ENCODE measurements at places on chromosomes 1 and 21.
A peak's percentile ranks its signal among the peaks of the same experiment; 100 is the strongest.

GRCh38 chr1:14300991-14301703 is 297.3 kb upstream of the KAZN start:
- DNase-seq: no peak

GRCh38 chr1:205258719-205259118 is 31.0 kb downstream of the TMCC2 start:
- peak; percentile 56 for DNase-seq

DNA sequence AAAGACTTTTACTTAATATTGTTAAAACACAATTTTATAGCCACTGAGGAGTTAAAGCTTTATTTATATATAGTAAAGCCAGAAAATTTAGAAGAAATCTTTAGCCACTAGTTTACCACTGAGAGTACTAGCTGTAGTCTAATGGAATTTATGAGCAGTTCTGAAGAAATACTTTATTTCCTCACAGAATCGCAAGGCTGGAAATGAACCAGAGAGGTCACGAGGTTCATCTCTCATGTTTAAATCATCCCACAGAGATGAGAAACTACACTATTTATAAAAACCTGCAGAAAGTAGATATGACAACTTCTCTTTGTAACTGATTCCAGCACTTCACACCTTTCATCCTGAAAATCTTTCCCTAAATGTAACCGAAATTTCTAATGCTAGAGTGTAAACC is 26.0 kb downstream of the ADGRL4 start:
- no peak for DNase-seq

DNA sequence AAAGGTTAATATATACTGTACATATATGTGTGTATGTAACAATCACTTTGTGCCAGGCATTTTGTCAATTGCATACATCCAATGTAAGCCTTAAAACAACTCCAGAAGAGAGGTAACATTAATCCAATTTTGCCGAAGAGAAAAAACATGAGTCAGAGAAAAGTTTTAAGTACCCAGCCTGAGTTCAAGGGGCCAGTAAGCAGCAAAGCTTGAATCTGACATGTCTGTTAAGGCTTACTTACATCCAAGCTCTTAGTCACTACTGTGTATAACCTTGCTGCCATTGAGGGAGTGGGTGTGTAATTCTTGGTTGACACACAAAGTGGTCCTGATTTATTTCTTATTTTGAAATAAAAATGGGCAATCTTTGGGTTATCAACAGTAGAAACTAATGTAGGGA is 360.4 kb upstream of the LYPLAL1 start:
- DNase-seq: peak; percentile 15

DNA sequence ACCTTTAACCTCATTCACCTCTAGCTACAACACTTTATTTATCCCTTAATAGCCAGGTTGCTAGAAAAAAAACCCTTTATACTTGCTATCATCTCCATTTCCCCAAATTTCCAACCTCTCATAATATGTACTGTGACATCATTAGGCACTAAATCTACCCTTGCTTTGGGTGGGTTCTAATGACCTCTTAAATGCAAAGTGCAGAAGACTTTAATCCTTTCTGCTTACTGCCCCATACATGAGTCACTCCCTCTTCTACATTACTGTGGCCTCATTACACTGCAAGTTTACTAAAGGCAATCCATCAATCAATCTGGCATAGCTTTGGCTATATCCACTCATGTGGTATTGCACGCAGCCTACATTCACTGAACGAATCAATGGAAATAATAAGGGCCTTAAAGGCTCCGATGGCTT is 353.3 kb downstream of the SMYD3 start:
- DNase-seq: no peak

- peak; percentile 71 for DNase-seq
These were observed 38.0 kb downstream of the ERG start for GRCh38 chr21:38460171-38460742.

- DNase-seq: peak; percentile 45
These were observed 84.8 kb downstream of the DMRTB1 start for GRCh38 chr1:53543778-53544695.

- DNase-seq: peak; percentile 88
These were observed 47.0 kb downstream of the CYP2J2 start for GRCh38 chr1:59879574-59879973.

- DNase-seq: no peak
These were observed 14.5 kb upstream of the CCDC185 start for GRCh38 chr1:223378754-223379153.

DNA sequence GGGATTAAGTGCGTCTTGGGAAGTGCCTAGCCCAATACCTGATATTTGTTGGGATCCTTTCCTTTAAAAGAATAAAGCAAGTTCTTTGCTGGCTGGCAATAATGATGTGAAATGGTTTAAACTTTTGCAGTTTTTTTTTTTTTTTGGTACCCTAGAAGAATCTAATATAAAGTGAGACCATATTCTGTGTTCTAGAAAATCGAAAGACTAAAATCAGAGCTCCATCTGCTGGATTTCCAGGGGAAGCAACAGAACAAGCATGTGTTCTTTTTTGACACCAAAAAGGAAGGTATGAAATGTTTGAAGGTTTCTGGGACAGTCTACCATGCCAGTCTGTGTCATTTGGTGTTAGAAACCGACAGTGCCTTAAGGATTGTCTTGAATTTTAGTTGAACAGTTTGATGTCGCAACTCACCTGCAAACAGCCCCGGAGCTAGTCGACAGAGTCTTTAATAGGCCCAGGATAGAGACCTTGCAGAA is 6.4 kb downstream of the UTP11 start:
- peak; percentile 67 for DNase-seq

GRCh38 chr21:32463889-32464300 is 51.4 kb downstream of the EVA1C start:
- DNase-seq: peak; percentile 82

GRCh38 chr1:95323123-95323522 is 89.1 kb downstream of the RWDD3 start:
- no peak for DNase-seq

GRCh38 chr1:110160538-110161100 is 10.3 kb downstream of the SLC6A17 start:
- no peak for DNase-seq

GRCh38 chr1:46522184-46522968 is 29.1 kb downstream of the KNCN start:
- peak; percentile 40 for DNase-seq

GRCh38 chr1:78132948-78133322 is 87.2 kb downstream of the GIPC2 start:
- no peak for DNase-seq

- no peak for DNase-seq
These were observed 51.2 kb upstream of the SEC16B start for GRCh38 chr1:178020968-178021640.

DNA sequence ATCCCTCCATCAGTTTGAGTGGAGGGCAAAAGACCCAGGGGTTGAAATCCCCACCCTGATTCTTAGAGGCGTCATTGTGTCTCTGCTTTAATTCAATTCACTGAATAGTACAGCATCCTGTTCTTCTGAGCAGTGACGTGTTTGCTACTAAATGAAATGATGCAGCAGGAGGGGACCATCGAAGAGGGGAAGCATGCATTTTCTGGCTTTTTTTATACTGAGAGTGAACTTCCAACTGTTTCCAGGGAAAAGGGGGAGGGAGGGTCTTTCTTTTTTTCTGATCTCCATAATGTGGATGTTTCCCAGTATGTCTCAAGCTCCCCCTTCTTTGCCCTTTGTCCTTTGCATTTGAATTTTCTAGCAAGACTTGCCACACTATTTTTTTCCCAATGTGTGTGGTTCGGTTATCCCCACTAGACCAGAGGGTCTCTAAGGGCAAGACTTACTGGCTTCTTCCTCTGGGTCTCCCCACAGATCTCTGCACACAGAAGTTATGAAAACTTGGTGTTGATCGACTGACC is 2.7 kb downstream of the INTS3 start:
- no peak for DNase-seq

DNA sequence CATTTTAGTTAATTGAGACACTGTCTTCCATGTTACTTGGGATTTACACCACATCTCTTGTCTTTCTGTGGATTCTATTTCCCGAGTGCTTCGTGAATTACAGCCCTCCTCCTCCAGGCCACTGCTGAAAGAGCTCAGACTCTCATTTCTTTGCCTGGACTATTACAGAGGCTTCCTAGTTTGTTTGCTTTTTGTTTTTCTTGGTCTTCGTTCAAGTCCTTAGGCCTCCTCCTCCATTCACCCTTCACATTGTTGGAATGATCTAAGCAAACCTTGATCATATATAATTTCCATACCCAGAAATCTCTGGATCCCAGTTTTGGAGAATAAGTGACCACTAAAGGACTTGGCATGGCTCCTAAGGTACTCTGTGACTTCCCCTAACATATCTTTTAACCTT is 94.1 kb downstream of the CNIH3 start:
- no peak for DNase-seq

GRCh38 chr1:219833214-219833815 is 95.0 kb downstream of the SLC30A10 start:
- DNase-seq: no peak

DNA sequence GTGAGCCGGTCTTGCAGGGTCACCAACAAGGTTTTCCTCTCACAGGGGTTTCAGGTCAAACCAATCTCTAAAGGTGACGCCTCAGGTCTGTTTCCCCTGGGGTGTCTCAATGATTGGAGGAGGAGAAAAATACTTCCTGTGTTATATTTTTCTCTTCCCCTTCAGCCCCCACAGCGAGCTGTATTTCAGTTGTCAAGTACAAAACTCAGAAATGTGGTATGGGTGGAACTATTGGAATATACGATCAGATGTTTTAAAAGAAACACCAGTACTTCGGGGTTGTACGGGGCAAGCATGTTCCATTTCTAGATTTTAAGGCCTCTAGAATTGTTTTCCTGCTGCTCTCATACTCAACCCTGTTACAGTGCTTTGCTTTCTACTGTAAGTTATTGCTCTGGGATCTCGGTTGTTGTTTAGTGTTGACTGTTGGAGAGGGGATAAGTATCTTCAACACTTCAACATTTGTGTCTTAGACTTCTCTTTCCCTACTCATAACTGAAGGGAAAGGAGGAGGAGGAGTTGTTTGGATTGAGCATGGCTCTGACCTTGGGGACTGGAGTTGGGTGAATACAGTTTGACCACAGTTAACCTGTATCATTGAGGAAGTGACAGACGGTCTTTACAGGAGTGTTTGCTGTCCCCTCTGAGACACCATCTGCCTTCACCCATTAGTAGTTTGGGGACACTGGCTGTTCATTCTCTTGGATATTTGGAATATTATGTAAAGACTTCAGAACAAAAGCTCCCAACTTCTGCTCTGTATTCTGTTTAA is 2.0 kb downstream of the MAPKAPK2 start:
- no peak for DNase-seq

- DNase-seq: no peak
These were observed 100.9 kb upstream of the DPT start for GRCh38 chr1:168829876-168830275.

DNA sequence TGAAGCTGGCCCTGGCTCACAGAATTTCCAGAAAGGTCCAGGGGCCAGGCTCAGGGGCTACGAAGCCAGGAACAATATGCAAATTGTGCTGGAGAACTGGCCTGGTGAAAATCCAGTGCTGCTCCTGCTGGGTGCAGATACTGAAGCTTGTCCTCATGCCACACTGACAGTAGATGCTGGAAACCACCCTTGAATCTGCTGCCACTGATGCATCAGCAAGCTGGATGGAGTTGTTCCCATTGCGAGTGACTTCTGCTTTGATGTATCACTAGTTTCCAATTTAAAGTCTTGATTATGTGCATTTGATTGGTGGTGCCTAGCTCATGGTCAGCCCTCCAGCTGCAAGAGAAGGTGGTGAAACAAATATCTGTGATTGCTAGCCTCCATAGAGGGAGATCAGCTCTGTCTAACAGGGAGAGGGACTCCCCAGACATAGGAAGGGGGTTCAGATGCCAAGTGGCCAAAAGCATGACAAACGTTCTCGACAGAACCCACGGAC is 11.0 kb upstream of the KIAA0040 start:
- DNase-seq: no peak

GRCh38 chr1:19938472-19938871 is 15.1 kb upstream of the PLA2G2E start:
- DNase-seq: no peak

GRCh38 chr1:16246961-16247360 is 10.0 kb upstream of the CPLANE2 start:
- DNase-seq: no peak

GRCh38 chr21:9753943-9754342 is 767.4 kb upstream of the TPTE start:
- DNase-seq: no peak

DNA sequence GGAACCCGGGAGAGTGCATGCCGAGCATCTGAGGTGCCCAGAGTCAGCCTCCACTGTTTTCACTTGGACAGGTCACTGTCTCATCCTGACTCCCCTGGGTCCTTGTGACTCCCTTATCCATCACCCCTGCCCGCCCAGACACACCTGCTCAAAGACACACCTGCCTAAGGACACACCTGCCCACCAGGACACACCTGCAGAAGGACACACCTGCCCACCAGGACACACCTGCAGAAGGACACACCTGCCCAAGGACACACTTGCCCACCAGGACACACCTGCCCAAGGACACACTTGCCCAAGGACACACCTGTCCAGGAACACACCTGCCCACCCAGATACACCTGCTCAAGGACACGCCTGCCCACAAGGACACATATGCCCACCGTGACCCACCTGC is 70.8 kb upstream of the ARHGEF16 start:
- no peak for DNase-seq

- DNase-seq: no peak
These were observed 47.8 kb upstream of the WNT4 start for GRCh38 chr1:22190731-22191130.

DNA sequence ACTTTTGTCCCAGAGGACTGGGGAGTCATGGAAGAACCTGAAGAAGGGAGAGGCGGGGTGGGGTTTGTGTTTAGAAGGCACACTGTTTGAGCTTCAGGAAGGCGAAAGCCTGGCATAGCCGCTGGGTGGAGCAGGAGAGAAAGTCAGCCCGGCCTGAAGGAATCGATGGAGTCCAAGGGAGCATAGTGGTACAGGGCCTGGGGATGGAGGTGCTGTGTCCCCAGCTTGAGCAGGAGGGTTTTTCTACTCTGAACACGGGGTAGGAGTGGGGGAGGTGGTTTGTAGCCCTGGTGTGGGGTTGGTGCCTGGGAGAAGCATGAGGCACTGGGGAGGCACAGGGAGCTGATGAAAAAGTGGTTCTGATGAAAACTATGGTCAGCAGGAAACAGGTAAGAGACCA is 4.7 kb upstream of the CCDC24 start:
- no peak for DNase-seq

GRCh38 chr21:44083631-44084291 is 23.4 kb upstream of the PWP2 start:
- no peak for DNase-seq

DNA sequence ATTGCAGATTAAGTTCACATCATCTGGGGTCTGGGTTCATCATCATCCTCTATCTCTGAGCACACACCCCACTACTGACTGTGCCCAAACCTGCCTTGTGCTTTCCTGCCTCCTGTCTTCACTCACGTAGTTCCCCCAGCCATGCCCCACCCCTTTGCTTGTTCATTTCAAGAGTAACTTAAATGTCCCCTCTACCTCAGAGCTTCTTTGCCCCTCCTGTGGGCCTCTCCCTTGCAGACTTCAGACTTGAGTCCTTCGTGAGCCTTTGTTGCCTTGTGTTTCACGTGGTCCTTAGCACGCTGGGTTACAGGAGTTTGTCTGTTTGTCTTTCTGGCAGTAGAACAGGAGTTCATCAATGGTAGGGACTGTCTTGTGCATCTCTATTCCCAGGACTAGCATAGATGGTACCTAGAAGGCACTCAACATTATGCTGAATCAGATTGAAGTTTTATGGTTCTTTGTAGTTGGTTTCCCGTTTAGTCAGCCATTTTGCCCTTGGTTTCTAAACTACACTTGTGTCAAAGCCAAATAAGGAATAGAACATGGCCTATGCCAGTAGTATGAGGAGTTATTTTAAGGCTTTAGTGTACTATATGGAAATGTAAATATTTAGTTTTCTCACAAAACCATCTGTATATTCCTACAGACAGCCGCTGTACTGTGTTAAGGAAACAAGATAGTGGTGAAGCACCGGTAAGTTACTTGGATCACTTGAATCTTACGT is 86.2 kb downstream of the TTC3 start:
- no peak for DNase-seq
